ENCODE measurements at places on chromosomes 13 and 19.

GRCh38 chr13:25717666-25718197 lies 334.1 kb downstream of the SHISA2 start:
- DNase-seq = no peak

- no peak for DNase-seq
These were observed 1328.2 kb downstream of the OLFM4 start for GRCh38 chr13:54356849-54357248.

GRCh38 chr13:81109026-81109425 lies 768.1 kb upstream of the SPRY2 start:
- DNase-seq = no peak

DNA sequence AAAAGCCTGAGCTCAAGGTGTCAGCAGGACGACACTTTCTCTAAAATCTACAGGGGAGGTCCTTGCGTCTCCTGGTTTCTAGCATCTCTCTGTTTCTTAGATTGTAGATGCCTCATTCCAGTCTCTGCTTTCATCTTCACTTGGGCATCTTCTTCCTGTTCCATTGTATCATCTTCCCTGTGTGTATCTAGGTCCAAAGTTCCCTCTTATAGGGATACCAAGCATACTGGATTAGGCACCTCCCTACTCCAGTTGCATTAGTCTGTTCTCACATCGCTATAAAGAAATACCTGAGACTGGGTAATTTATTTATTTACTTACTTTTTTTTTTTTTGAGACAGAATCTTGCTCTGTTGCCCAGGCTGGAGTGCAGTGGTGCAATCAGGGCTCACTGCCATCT lies 91.3 kb upstream of the ABCC4 start:
- DNase-seq = no peak

- DNase-seq = peak; percentile 59
These were observed 2.5 kb downstream of the ZC3H4 start for GRCh38 chr19:47111006-47111621.

DNA sequence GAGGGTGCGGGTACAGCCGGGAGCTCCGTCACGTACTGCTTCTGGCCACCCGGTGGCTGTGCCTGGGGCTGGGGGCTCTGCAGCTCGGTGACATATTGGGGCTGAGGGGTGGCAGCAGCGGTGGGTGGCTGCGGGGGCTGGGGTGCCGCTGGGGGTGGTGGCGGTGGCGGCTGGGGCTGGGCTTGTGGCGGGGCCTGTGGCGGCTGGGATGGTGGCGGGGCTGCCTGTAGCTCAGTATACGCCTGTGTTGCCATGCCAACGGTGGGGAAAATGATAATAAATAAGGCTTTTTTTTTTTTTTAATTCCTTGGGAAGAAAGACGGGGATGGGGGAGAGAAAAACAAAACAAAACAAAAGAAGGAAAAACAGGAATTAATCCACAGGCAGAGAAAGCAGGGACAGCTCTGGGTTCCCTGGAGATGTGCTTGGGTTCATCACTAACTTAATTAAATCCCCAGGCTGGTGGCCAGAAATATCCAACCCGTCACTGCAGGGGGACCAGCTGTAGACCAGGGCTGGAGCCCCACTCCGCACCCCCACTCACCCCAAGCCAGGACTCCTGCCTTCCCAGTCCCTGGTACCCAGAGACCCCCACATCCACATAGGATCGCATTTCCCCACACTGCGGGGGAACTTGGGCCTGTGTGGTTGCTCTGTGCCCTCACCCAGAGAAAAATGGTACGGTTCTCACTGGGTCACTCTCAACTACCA lies 12.4 kb downstream of the RFX1 start:
- no peak for DNase-seq

- no peak for DNase-seq
These were observed 5.0 kb downstream of the ANO8 start for GRCh38 chr19:17329366-17330261.

DNA sequence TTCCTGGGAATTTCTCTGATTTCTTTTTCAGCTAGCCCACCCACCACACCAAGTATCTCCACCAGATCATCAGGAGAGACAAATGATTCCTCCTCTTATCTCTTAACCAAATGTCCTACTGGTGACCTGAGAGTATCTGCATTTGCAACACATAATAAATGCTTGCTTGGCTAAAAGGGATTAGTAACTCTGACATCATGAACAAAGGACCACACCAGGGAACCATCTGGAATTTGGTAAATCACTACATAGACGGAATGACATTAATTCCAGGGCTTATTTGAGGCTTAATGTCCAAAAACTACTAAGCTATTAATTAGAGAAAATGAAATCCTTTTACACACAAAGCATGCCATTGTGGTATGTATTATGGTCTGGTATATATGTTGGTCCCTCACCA lies 139.0 kb downstream of the RAP2A start:
- DNase-seq = no peak

DNA sequence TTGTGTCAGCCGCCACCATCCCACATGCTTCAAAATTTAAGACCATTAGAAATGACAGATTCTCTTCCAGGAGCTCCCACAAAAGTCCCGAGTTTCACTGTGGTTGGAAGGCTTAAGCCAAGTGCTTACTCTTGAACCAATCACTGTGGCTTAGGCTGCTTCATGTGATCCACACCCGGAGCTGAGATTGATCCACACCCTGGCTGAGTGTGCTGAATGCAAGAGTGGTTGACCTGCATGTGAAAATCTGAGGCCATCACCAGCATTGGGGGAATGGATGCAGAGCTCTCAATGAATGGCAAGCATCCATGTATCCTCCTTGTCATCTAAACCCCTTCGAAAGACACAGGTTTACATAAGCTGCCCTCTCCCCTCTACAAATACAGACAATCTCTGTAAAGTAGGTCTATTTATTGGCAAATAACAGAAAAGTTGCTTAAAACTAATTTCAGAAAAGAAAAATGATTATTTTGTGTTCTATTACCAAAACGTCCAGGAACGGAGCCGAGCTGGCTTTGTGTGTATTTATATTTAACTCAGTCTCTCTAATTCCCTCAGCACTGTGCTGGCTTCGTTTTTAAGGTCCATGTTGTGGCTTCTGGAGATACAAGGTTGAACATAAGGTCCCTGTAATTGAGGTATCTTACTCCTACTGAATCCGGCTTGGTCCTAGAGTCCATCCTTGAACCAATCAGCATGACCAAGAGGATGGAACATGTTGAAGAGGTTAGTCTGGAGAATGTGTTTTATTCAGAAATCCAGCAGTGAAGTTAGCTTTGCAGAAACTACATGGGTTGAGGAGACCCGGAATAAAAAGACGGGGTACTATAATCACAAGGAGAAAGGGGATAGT lies 332.4 kb downstream of the LIG4 start:
- DNase-seq = no peak

DNA sequence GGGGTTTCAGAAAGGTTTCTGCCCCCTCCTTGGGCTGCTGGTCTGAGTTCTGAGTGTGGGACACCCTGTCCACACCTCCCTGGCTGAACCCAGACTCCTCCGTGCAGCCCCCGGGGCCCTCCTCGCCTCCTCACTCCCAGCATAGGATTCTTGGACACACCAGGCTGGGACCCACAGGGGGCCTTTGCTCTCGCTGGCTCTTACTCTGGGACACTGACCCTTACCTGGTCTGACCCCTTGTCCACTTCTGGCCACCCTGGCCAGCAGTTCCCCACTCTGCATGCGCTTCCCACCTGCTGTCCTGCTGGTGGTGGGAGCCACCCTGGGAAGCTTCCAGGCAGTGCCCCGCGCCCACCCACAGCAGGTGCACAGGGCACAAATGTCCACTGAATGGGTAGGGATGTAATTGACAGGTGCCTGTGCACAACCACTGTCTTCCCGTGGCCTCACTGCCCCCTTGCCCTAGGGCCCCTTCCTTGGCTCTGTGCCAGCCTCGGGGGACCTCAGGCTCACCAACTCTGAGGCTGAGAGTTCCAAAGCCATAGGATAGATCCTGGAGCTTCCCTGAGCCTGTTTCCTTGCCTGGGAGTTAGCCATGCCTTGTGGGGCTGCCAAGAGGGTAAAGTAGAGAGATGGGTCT lies 7.0 kb upstream of the SLC25A42 start:
- DNase-seq = no peak

GRCh38 chr19:31350693-31351055 lies 1.4 kb upstream of the TSHZ3 start:
- no peak for DNase-seq

- DNase-seq = no peak
These were observed 3.4 kb downstream of the URI1 start for GRCh38 chr19:29945433-29945832.

DNA sequence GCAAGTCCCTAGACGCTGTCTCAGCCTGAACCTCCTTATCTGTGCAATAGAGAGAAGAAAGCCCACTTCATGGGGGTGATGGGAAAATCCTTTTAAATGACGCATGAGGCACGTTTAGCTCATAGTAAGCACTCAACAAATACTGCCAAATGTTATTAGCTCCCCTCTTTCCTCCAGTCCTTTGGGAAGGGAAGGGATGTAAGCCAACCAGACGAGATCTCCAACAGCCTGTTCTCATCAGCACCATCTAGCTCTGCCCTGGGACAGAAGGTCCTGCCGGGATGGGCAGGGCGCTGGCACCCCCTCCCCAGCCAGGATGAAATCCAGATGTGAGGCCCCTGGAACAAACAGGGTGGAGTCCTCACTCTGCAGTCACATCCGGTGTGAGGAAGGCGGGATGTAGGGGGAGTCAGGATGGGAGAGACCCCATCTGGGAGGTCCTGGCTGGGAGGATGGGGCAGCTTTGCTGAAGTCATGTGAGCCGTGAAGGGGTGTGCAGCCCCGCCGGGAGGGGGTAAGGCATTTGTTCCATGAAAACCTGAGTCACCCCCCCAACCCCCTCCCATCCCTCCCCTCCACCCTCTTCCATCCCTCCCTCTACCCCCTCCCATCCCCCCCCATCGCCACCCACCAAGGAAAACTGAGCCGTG lies 4.6 kb downstream of the S1PR2 start:
- no peak for DNase-seq

- no peak for DNase-seq
These were observed 339.4 kb downstream of the SPRY2 start for GRCh38 chr13:80001510-80001842.

GRCh38 chr13:32525766-32526165 lies 12.8 kb downstream of the N4BP2L2 start:
- no peak for DNase-seq

GRCh38 chr19:4172861-4173473 lies 9.4 kb downstream of the SIRT6 start:
- DNase-seq = peak; percentile 65

DNA sequence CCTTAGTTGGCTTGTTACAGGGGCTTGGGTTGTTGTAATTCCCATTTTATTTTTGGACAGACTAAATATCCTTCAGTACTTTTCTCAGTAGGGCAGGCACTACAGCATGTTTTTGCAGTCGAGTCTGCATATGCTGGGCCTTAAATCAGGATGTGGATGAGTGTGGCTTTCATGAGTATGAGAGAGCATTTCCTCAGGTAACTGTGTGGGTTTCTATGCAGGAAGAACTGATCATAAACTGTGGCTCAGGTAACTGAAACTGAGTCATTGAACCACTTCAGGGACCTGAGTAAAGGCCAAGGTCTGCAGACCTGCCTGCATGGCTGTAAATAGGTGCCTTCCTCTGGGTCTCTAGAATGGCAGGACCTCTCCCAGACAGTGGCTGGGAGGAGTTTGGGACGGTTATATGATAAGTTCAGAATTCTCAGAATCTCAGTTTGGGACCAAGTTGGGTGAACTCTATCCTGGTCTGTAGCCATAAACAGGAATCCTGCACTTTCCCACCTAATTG lies 112.1 kb downstream of the ZNF737 start:
- no peak for DNase-seq

DNA sequence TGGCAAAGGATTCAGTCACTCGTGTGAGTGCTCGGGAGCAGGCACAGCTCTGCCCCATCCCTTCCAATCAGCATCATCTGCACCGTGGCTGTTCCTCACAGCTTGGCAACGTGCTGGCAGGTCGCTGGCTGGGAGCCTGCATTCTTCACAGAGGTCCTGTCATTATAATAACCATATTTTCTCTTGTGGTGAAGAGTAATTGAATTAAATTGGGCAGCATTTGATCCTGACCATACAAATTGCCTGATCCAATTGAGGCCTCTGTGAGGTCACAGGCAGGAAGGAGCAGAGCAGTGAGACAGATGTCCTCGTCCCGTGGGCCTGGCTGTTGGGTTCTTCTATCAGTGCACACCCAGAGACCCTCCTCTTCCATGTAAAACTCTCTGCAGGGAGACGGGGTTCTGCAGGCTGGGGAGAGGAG lies 407.8 kb downstream of the COG6 start:
- no peak for DNase-seq

DNA sequence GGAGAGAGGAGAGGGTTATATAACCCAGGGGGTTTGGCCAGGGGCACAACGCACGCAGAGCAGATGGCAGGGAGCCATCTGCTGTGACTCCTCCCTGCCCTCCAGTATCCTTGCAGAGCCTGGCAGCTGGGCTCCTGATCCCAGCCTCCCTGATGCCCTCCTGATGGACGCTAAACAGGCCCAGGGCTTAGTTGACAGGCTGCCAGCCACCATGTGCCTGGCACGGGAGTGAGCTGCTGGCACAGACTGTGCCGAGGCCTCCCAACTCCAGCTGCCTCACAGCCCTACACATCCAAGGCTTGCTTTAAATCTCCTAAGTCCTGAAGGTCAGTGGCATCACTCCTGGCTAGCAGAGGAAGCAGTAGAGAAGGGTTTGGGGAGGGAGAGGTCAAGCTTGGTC lies 16.7 kb downstream of the SYDE1 start:
- DNase-seq = no peak

DNA sequence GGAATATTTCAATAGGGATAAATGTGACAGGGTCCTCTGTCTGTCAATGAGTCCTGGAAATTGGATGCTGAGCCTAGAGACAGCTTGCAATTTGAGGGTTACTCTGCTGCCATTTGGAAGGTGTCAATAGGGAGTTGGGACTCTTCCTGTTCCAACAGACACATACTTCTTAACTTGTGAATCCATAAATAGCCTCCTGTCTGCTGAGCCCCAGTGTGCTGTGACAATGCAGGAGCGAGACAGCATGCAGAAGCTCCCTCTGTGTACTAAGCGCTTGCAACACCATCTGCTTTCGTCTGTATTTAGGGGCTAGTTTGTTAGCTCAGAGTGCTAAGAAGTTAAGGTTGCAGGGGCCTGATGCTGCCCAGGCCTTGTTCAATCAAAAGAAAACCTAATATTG lies 58.5 kb upstream of the GPR12 start:
- no peak for DNase-seq

GRCh38 chr19:5321851-5322681 lies 18.5 kb downstream of the PTPRS start:
- no peak for DNase-seq

DNA sequence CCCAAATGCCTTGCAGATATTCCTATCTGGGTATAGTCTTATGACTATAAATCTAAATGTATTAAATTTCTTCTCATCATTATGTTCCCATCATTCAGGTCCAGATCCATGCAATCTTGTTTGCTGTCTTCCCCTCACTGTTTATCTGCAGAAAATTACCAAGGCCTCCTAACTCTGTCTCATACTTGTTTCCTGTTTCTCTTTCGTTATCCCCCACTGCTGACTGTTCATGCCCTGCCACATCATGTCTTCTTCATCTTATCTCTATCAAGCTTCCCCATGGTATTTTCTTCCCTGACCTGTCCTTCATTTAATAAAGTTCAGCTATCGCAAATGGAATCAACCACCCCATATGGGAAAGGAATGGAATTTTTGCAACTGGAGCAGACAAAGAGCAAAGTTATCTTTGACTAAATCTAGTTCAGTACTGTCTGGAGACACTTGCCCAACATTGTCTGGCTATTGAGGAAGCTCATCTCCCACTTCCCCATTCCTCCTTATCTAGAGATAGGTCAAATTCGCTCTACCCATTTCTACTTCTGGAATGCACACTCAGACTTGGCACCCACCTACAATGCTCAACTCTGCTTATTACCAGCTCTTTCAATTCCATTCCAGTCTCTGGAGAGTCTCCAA lies 1358.1 kb downstream of the EFNB2 start:
- DNase-seq = no peak

GRCh38 chr13:58190577-58190976 lies 559.0 kb downstream of the PCDH17 start:
- no peak for DNase-seq
